DMS79 treated with DMSO at 0.1 percent for 48 hours (cell line): ENCODE measurements at places on chromosomes 12 and 14.

- no peak for DNase-seq
Observed at GRCh38 chr12:1800401-1801302, 19.7 kb upstream of the LRTM2 start.

- DNase-seq: no peak
Observed at GRCh38 chr14:77989441-77989991, 180.7 kb upstream of the NRXN3 start.

GRCh38 chr14:39957987-39958386, 525.8 kb upstream of the FBXO33 start:
- no peak for DNase-seq

GRCh38 chr14:67559639-67560038, 26.5 kb downstream of the PLEKHH1 start:
- DNase-seq: no peak

DNA sequence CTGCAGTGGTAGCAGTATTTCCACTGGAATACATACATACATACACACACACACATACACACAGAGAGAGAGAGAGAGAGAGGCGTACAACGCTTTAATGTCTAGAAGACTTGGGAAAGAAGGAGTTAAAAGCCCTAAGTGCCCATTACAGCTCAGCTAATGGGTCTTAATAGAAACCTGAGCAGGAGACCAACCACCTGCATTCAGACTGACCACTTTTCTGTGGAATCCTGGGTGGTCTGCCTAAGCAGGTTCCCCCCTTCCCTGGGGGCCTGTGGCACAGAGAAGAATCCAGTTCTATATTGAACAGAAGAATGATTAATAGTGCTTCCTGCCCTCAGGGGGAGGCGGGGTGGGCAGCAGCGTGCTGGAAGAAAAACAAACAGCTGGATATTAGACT, 312.4 kb upstream of the PRKD1 start:
- no peak for DNase-seq

GRCh38 chr12:11882301-11883019, 188.3 kb upstream of the BCL2L14 start:
- DNase-seq: no peak

- DNase-seq: no peak
Observed at GRCh38 chr12:124952295-124952694, 36.6 kb downstream of the DHX37 start.

DNA sequence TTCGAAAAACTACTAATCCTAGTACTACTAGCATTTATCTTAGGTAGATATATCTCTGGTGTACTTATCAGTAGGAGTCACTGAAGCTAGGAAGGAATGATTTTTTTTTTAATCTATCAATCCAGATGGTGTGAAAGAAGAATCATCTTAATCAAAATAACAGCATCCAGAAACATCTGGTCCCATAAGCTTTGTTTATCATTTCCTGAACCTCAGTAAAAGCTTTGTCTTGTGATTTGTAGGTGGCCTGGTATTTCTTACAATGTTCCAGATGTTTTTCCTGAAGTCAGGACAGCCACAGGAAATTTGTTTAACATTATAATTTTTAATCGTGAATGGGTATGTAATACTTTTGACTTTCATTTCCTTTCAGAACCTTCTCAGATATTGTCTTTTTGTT, 28.0 kb upstream of the LUM start:
- DNase-seq: no peak

DNA sequence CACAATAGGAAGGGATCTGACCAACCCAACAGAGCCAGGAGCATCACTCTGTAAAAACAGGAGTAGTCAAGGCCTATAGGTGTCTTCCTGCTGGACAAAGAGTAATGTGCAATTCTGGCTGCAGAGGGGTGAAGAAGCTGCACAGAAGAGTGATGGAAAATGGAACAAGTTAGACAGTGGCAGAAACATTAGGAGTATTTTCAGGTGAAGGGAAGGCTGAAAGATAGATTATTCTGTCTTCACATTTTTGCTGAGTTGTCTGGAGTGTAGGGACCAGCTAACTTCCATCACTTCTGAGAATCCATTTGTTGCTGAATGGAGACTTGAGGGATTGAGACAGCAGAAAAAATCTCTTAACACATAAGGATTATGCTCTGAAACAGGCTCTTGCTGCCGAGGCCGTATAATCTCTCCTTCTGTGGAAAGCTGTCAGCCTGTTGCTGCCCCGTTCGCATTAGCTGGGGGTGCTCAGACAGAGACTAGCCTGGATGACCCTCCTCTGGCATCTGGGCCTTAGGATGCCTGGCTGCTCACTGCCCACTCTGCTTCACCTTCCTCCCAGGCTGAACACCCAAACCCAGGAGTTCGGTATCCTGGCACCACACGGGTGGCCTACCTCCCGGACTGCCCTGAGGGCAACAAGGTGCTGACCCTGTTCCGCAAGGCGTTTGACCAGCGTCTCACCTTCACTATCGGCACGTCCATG, 3.1 kb upstream of the ARHGEF25 start:
- no peak for DNase-seq

- DNase-seq: no peak
Observed at GRCh38 chr12:93098077-93098476, 169.0 kb upstream of the EEA1 start.

- DNase-seq: no peak
Observed at GRCh38 chr14:50901361-50901760, 29.5 kb downstream of the ABHD12B start.

DNA sequence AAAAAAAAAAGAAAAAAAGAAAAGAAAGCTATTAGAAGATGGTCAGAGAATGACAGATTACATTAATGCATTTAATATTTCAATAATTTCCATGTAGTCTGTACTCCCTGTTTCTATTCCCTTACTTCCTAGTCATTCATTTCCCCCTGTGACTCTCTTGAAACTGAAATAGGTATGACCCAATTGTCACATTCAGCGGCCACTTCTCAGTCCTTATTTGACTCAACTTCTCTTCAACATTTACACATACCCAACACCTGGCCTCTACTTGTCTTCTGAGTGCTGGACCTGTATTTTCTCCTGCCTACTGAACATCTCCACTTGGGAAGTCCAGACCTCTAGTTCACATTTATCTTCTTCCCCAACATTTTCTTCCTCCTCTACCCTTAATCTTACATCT, 7.2 kb downstream of the EEA1 start:
- no peak for DNase-seq

- no peak for DNase-seq
Observed at GRCh38 chr14:69676723-69677122, 65.3 kb downstream of the SUSD6 start.

GRCh38 chr12:65907513-65907912, 83.2 kb downstream of the HMGA2 start:
- no peak for DNase-seq

GRCh38 chr12:62446754-62447452, 19.7 kb upstream of the MON2 start:
- no peak for DNase-seq

- DNase-seq: peak; percentile 34
Observed at GRCh38 chr14:96852823-96853422, 55.7 kb downstream of the VRK1 start.

- no peak for DNase-seq
Observed at GRCh38 chr14:54688229-54688628, 121.3 kb downstream of the SAMD4A start.

DNA sequence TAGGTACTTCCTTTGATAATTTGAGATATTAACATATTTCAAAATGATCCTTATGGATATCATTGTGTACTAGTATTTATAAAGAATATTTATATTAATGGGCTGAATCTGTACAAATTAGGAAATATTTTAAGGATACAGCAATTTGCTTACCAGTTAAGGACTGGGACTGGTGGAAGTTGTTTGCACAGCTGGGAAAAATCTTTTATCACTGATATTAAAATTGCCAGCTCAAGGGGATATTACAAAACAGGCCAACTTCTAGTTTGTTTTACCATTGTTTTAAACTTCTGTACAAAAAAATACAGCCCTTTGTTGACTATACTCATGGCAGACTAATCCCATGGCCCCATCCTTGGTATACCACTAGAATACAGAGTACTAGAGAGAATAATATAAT, 133.2 kb upstream of the DDHD1 start:
- no peak for DNase-seq

- DNase-seq: peak; percentile 7
Observed at GRCh38 chr12:68591734-68592418, 18.8 kb upstream of the RAP1B start.

DNA sequence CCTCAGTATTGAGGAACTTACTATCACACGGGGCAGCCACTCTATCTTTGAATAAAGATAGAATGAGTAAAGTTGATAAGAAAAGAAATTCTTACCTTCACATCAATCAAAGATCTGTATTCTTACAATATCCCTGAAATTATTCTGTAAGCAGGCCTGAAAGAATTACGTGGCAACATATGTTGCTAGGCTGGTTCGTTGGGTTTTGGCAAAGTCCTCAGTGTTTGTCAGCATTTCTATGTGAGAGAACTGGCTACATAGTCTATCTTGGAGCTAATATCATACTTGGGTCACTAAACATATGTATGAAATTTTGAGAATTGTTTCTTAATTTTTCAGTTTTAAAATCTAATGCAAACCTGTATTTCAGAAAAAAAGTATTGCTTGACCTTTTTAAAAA, 412.2 kb upstream of the GARIN6 start:
- no peak for DNase-seq

GRCh38 chr14:31449971-31450610, 7.2 kb downstream of the DTD2 start:
- DNase-seq: peak; percentile 53

- DNase-seq: no peak
Observed at GRCh38 chr14:21521501-21521900, 4.6 kb downstream of the SALL2 start.

GRCh38 chr12:10867381-10867780, 16.7 kb downstream of the PRH1 start:
- DNase-seq: no peak

- peak; percentile 72 for DNase-seq
Observed at GRCh38 chr12:110704750-110705149, 15.8 kb upstream of the HVCN1 start.

DNA sequence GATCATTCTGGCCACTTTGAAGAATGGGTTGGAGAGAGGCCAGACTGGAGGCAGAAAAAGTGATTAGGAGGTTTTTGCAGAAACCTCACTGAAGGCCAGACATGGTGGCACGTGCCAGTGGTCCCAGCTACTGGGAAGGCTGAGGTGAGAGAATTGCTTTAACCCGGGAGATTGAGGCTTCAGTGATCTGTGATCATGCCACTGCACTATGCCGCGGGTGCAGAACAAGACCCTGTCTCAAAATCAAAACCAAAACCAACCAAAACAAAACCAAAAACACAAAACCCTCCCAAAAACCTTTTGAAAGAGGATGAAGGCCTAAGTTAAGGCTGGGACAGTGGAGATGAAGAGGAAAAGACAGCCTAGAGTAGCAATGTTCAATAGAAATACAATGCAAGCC, 15.2 kb upstream of the CFAP54 start:
- no peak for DNase-seq

DNA sequence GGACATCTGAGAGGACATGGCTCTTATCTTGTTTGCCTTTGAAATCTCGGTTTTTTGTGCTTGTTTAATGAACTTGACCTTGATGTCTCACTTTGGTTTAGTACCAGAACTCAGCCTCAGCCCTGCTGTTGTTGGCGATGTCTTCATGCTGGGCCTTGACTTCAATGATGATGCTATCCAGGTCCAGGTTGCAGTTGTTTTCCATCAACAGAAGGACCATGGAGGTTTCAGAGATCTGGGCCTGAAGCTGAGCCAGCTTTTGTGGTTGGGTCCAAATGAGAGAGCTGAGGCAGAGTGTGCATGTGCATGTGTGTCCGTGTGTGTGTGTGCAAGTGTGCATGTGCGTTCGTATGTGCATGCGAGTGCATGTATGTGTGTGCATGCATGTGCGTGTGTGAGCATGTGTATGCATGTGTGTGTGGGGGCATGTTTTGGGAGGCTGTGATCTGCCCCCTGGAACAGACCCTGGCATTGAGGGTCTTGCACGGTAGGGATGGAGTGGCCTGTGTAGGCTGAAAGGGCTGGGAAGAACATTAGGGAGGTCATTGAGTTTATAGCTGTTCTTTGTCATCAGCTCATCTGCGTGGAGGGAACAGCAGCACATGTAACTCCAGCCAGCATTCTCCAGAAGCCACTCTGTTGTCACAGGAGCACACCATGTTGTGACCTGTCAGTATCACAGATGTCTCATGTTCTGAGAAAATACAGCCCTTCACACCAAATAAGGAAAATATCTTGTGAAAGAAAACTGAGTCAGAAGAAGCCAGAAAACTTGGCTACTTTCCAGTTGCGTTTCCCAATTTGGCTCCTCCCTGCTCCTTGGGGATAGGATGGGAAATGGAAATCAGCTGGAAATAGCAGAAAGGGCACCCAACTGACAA, 10.0 kb upstream of the KRT82 start:
- DNase-seq: no peak

DNA sequence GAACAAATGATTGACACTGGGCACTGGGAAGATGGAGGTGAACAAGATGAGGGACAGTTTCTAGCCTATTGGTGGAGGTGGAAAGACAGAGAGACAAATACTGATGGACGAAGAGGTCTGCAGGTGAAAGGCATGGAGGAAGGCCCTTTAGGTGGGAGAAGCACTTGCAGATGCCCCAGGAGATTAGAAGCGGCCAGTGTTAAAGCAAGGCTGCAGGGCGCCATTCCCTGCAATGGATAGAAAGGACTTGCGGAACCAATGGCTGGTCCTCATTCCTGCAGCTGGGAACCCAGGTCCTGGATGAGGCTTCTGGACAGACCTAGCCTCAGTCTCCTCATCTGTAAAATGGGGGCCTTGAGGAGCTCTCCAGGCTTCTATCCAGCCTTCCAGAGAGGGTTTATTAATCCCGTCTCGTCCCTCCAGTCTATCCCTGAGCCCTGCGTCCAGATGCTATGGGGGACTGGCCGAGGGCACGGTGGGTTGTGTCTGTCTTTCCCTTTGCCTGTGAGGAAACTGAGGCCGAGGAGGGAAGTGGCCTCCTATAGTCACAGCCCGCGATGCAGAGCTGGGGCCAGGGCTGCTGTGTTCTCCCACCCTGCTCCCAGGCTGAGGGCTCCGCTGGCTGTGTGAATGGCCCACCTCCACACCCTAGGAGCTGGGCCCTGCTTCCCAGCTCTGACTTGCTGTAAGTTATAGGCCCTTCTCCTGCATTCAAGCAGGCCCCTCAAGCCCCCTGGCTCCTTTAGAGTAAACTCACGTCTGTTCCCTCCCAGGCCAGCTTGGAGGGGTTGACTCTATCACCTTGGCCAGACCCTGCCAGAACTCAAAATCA, 33.0 kb downstream of the CYP46A1 start:
- DNase-seq: no peak

GRCh38 chr14:88668448-88669116, 105.7 kb downstream of the ZC3H14 start:
- no peak for DNase-seq

GRCh38 chr12:14191612-14192011, 173.9 kb upstream of the ATF7IP start:
- DNase-seq: no peak

GRCh38 chr14:92426237-92426636, 87.3 kb upstream of the RIN3 start:
- DNase-seq: no peak

- no peak for DNase-seq
Observed at GRCh38 chr12:3101309-3102024, 24.3 kb downstream of the TSPAN9 start.

DNA sequence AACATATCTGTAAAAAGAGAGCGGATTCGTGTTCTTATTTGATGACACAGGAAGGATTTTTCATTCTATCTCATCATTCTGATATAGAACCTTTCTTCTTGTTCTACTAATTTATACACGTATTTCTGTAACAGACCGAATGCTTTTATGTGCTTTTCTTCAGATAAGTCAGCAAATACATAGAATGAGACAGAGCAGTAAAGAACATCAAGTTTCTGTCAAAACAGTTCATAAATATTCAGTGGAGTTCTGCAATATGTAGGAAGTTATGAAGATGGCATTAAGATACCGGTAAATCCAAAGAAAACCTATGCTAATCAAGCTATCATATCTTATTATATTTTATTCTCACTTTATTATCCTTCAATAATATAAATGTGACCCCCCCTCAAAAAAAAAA, 280.6 kb downstream of the EGLN3 start:
- DNase-seq: no peak
